ENCODE measurements at places on chromosomes 1 and 21.
A peak's percentile ranks its signal among the peaks of the same experiment; 100 is the strongest.

DNA sequence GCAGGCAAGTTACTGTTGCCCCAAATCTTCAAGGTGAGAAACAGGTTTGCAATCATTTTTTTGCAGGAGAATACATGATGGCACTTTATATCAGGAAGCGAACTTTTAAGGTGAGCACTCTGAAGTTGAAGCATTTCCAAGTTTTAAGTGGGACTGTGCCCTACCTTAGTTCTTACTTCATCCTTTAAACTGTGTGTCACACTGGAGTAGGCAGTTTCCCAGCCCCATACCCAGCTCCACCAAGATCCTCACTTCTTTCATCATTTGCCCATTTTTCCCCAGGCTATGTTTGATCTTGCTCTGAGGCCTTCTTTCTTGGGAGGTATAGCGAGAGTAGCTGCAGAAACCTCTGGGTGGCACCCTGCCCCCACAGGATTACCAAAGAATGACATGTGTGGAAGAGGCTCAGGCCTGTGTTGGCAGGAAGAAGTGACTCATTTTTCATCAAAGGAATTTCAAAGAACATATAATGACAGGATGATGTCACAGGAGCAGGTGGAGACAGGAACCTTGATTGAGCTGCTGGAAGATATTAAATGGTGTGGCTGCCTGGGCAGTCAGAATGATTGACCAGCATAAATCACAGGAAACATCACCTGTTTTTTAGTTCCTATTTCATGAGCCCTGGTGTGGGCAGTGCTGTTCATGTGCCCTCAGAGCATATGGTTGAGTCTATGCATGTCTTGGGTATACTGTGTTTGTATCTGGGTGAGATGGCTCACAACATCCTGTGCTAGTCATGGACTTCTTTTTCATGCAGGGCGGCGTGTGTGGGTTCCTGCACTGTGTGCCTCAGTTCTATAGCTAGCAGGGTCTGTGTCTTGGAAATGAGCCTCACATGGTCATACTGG is 20.8 kb upstream of the MACF1 start:
- peak; percentile 89 for DNase-seq

- no peak for DNase-seq
Measured at GRCh38 chr1:38063616-38064015, 17.0 kb upstream of the POU3F1 start.

GRCh38 chr1:6271554-6271953 is 10.7 kb upstream of the GPR153 start:
- no peak for DNase-seq

DNA sequence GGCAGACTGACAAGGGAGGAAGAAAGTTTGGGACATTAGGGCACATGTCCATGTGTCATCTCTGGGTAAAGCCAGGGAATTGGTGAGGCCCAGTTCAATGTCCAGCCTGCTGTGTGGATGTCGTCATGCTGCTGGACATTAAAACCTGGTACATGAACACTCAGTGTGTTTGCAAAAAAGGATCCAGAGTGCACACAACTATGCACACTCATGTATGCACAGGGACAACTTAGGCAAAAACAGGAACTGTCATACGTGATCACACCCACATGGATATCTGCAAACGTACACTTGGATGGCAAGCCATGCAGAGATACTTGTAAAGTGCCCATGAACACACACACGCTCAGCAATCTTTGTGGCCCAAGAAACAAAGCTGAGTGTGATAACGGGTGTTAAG is 47.9 kb upstream of the NEK2 start:
- no peak for DNase-seq
